AG10803 (cell line): ENCODE measurements at places on chromosomes 4 and X.

- no peak for DNase-seq
Measured at GRCh38 chr4:32672359-32672758, 1952.2 kb downstream of the PCDH7 start.

DNA sequence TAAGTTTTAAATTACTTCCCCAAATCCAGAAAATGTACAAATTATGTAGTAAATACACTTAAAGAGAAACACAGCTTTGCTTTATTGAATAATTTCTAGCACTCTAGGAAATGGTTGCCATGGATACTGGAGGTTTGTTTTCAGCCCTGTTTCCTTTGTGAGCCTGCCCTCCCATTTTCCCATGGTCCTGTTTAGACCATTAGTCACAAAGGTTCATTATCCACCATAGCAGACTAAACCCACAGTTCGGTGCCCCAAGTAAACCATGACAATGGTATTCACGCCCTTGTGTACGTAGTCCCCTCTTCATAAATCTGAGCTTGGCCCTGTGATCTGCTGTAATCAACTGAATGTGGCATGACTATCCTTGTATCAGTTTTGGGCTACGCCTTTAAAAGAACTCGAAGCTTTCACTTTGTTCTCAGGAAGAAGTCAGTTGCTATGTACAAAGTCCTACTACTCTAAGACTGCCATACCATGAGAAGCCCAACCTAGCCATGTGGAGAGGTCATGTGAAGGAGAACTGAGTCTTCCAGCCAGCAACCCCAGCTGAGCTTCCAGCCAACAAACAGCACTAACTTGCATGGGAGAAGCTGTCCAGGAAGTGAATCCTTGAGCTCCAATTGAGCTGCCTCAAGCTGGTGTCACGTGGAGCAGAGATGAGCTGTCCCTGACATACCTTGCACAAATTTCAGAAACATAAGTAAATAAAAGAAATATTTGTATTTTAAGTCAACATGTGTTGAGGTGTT lies 300.4 kb downstream of the LDB2 start:
- DNase-seq, result peak; percentile 62

DNA sequence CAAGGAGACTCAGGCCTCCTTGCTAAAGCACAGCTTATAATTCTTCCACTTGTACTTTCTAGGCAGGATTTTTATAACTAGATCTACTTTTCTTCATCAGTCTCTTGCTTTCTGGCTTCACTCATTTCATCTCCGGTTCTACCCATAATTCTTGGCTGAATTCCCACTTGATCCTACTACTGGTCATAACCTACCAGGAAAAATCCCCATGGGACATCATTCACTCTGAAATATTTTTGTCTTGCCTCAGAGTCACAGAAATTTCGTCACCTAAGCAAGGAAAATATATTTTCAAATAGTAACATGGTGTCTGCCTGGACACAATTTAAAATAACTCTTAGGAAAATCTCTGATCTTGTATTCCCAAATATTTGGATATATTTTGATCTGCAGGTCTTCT lies 122.3 kb downstream of the TEX13A start:
- no peak for DNase-seq

- no peak for DNase-seq
Measured at GRCh38 chrX:113793563-113793962, 790.3 kb upstream of the HTR2C start.

- peak; percentile 46 for DNase-seq
Measured at GRCh38 chr4:139297001-139297410, 4.3 kb upstream of the NAA15 start.

DNA sequence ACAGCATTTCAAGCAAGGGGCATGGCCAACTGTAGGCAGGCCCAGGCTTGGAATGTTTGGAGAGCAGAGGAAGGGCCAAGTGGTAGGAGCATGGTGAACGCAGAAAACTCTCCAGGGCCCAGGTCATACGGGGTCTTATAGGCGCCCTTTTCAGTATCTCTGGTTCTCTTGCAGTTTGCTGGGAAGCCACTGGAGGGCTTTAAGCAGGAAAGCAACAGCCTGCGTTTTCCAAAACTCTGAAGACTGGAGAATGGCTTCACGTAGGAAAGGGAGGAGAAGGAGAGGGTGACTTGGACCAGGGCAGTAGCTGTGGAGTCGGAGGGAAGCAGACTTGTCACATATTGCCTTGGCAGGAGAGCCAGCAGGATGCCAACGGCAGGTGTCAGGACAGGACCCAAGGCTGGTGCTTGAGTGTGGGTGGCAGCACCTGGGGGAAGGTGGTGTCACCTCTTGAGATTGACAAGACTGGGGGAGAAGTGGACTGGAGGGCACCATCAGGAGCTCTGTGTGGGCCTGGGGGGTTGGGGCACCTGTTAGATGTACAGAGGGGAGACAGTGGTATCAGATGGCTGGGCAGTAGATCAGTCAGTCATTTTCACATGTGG lies 21.9 kb downstream of the TKTL1 start:
- DNase-seq, result peak; percentile 26

DNA sequence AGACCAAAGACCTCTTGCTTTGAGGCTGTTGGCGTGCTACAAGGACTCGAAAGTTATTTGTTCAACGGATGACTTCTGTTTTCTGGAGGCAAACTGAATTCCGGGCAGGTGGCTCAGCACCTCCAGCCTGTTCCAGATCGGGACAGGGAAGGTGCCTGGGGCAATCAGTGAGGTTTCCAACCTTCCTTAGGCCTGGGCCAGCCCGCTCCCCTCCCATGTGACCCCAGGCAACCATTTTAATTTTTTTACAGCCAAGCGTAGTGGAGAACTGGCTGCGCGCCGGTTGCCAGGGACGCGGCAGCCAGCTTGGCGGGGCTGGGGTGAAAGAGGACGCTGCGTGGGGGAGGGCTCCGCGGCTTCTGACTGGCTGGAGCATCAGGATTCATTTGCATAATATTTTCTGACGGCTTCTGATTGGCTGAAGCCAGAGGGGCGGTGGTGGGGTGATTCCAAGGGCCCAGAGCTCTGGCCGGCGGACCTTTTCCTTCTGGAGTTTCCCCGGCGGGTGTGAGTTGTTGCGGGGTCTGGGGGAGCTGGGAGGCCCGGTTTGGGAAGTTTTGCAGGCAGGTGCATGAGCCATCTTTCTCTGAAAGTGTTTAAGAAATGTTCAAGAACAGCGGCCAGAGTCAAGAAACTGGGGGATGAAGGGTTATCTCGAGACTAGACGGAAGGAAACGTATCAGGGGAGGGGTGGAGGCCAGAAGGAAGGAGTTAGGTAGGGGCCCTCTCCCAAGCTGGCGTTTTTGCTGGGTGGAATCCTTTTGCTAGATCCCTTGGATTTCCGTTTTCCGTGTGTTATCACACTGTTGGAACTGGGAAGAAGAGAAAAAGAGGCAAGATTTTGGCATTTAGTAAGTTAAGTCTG lies at the start of gene MID1IP1:
Gene MID1IP1 (plus strand): TSS at position 479 of the 865 bp plus-strand sequence. CDS start 3,488 bp downstream, outside the sequence.
- DNase-seq, result peak; percentile 88

DNA sequence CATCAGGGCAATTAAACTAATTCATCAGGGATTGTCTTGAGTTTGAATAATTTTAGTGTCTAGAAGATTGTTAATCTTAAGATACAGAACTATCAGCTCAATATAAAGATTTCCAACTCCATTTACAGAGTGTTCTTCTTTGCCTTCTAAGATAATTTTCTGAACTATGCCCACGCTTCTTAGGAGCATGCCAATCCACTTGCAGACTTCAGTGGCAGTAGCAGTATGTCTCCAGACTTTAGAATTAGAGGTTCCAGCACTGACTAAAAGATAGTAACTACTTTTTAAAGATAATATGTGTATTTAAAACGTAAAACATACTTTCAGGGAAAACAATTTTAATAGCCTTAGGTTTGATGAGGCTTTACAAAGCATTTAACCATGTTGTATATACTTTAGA lies 34.2 kb upstream of the GALNT7 start:
- DNase-seq, result no peak

GRCh38 chr4:144739511-144740033 lies 93.6 kb downstream of the HHIP start:
- no peak for DNase-seq
